ENCODE measurements at places on chromosomes 11 and 22.

DNA sequence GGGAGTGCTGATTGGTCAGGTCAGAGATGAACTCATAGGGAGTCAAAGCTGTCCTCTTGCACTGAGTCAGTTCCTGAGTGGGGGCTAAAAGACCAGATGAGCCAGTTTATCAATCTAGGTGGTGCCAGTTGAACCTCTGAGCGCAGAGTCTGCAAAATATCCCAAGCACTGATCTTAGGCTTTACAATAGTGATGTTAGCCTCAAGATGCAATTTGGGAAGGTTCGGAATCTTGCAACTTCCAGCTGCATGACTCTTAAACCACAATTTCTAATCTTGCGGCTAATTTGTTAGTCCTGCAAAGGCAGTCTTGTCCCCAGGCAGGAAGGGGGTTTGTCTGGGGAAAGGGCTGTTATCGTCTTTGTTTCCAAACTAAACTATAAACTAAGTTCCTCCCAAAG, 92.3 kb upstream of the PARVA start:
- DNase-seq, result no peak

DNA sequence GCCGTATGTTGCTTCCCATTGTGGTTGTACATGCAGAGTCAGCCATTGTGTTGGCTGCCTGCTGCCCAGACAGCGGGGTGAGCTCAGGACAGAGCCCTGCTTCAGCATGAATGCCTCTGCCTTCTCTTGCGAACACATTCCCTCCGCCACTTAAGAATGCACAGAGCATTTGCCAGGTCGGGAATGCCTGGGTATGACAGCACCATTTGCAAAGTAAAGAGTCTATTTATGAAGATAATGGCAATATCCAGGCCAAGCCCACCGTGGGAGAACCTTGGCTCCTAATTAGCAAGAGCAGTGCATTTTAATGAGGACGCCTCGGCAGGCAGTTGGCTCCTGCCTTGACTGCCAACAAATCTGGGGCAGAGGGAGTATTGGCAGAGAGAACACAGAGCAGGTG, 62.5 kb upstream of the SORL1 start:
- no peak for DNase-seq

- DNase-seq, result no peak
These were observed 1045.8 kb downstream of the TBC1D22A start for GRCh38 chr22:47808236-47808635.

- DNase-seq, result no peak
These were observed 1425.8 kb downstream of the TBC1D22A start for GRCh38 chr22:48188231-48188721.

DNA sequence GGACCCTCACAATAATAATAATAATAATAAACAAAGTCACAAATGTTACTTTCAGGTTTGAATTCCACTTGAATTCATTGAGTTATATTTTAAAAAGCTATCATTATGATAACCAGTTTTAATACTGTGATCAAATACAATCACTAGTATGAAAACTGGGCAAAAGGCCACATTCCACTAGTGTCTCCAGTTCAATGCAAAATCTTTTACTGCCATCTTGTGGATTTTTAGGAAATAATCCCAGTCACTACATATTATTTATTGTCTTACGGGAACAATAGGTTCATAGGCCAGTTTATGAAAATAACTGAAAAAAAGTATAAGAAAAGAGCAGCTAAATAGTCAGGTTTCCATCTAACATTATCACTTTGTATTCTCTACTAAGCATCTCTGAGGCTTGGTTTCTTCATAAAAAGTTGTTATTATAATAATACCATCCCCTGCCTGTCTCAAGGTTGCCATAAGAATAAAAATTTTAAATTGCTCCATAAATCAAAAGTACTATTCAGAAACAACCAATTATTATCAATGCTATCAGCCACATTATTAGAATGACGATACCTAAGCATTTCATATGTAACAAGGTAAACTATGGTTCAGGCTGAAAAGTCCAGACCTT, 533.9 kb upstream of the CCDC90B start:
- no peak for DNase-seq

DNA sequence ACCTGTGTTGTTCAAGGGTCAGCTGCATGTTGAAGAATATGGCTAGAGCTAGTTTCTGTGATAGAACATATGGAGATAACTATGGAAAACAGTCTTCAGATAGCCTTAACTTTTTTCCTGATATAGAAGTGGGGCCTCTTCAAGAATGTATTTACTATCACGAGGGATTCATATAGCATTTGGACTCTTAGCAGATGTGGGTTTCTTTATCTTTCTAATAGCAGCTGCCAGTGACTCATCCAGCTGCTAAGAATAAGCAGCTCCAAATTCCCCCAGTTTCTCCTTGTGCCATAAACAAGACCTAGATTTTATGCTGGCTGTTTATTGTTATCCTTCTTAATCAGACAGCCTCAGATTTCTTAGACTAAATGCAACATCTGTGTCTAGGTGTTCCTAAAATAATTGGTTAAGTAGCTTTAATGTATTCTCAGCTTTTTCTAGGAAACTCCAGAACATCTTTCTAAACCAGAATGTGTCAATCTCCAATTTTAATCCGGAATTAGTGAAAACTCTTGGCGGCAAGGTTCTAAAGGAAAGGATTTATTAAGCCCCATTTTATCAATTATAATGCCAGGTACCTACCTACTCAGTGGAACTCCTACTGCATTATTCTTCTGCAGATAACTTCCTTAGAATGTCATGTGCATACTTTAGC, 119.8 kb downstream of the CSTPP1 start:
- DNase-seq, result no peak

GRCh38 chr22:43109921-43110443, 568 bp upstream of the BIK start:
- no peak for DNase-seq

DNA sequence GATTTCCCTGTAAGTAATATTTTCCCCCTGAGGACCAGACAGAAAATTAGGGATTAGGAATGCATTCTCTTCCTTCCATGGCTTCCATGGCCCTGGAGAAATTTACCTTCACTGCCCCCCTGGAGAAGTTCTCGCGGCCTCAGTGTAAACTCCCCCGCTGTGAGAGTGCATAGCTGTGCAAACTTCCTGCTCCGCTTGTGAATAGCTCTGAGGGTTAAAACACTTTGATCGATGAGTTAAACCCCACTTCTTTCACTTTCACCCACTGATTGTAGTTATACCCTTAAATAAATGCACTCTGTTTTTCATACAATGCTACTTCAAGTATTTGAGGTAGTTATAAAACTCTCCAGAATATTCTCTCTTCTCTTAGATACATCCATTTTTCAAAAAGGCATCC, 190.8 kb downstream of the DSCAML1 start:
- no peak for DNase-seq

DNA sequence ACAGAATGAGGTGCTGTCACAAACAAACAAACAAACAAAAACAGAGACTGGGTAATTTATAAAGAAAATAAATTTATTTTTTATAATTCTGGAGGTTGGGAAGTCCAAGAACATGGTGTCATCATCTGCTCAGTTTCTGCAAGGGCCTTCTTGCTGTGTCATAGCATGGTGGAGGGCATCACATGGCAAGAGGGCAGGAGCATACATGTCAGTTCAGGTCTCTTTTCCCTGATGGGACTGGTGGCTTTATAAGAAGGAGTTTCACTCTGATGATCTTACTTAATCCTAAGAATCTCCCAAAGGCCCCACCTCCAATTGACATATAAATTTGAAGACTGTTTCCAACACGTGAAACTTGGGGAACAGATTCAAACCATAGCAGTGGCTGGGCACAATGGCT, 135.7 kb downstream of the NECTIN1 start:
- no peak for DNase-seq

GRCh38 chr22:36252754-36253522, at the start of gene APOL1:
TSS of gene APOL1 (plus strand) at chr22:36253133. CDS start at chr22:36254956, 1,823 bp downstream.
- DNase-seq, result no peak

DNA sequence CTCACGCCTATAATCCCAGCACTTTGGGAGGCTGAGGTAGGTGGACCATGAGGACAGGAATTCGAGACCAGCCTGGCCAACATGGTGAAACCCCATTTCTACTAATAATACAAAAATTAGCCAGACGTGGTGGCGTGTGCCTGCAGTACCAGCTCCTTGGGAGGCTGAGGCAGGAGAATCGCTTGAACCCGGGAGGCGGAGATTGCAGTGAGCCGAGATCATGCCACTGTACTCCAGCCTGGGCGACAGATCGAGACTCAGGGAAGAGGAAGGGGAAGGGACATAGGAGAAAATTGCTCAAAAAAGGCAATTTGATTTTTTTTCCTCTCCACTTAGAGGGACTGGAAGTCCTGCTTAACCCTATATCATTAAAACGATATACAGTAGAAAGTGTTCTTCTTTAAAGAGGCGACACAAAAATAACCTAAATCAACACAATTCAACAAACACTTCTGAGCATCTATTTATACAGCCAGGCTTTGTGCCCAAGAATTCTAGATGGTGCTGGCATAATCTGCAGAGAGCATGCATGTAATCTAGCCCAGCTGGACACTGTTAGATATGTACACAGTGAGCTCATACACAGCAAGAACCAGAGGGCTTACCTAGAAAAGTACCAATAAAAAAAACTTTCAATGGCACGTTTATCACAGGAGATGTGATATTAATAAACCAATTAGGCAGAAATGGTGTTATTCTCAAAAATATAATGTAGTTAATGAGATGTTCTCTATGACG, 20.9 kb upstream of the DENND5A start:
- no peak for DNase-seq

- DNase-seq, result no peak
These were observed 34.2 kb upstream of the ADSL start for GRCh38 chr22:40312050-40312449.

GRCh38 chr11:63564784-63565350, 1.7 kb upstream of the PLAAT2 start:
- DNase-seq, result no peak

DNA sequence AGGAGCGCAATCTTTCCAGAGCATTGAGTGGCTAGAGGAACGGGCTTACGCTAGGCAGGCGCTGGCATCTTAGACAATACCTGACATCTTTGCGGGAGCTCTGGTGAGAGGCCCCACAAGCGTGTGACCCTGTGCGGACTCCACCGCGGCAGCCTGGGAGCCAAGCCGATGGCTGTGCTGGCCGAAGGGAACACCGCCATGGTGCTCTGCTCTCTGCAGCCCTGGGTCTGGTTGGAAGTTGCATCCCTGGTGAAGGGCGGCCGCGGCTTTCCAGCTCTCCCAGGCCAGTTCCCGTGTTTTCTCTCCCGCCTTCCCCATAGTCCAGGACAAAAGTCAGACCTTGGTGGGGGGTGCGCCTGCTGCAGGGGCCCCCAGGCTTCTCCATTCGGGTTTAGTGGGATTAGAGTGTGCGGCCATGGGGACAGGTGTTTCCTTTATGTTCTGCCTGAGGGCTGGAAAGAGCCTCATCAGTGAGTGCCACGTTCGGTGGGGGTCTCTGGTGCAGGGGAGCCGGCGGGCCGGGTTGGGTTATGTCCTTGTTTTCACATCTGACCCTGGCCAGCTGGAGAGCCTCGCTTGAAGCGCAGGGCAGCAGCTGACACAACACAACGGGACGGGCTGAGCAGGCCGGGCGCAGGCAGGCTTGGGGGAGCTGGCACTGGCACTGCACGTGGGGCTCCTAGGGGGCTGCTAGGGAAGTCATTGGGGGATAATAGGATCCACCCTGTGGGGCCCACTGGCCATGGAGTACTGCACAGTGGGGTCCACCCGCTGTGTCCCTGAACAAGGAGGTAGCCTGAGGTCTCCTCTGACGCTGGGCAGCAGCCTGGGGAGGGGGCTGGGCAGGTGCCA, 94.8 kb downstream of the KCNQ1 start:
- no peak for DNase-seq

DNA sequence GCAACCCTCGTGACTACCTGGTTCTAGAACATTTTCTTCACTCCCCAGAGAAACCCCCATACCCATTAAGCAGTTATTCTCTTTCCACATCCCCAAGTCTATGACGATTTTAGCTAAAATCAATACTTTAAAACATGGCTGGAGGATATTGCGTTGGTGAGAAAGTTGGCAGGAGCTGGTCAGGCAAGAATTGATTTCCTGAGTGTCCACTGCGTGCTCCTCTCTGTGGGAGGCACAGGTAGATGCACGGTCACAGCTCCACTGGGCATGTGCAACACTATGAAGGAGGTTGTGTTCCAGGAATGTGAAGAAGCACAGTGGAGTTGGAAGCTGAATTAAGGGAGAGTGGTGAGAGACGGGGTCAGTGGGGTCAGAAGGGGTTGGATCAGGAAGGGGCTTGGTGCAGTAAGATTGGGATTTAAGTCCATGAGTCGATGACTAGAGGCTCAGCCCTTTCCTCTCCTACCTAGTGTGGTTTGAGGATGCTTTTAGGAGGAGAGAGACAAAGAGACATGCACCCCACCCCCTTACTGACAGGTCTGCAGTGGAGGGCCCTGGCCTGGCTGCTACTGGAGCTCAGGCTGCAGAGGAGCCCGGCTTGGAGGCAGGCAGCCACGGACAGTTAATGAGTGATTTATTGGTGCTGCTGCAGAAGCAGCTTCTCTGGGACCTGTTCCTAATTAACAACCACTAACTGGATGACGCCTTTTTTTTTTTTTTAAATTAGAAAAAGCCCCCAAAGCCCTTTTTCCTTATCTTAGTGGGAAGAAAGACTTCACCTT, 395.6 kb downstream of the TENM4 start:
- no peak for DNase-seq

- no peak for DNase-seq
These were observed 10.9 kb downstream of the MTNR1B start for GRCh38 chr11:92980312-92980711.

DNA sequence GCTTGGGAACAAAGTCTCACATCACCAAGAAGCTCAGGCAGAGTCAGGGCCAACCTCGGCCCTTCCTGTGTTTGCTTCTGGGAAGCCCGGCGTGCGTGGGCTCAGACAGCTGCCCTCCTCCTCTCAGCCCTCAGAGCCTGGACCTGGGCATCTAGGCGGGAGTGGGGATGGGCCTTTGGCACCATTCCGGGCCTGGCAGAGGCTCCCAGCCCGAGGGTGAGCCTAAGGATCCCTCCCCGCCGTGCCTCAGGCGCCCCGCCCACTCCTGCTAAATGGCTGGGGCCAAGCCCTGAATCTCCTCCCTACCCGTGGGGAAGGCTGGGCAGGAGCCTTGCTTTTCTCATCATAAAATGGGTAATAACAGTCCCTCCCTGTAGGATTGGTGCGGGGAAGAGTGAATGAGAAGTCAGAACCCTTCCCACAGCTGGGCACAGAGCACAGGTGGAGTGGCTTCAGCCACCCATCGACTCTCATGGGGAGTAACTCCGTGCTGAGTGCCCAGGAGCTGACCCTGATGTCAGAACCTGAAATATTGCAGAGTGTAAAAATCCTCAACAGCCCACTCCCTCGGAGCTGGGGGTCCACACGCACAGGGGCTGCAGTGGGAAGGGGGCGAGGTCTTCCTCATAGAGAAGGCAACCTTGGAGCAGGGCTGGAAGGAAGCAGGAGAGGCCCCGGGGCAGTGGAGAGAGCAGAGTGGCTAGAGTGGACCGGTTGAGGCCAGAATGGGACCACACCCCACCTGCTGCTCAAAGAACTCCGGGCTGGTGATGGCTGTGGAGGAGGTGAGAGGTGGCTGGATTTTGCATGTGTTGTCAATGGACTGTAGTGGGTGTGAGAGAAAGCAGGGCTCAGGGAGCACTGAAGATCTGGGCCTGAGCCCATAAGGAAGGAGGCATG, 18.8 kb upstream of the CDKN1C start:
- no peak for DNase-seq

DNA sequence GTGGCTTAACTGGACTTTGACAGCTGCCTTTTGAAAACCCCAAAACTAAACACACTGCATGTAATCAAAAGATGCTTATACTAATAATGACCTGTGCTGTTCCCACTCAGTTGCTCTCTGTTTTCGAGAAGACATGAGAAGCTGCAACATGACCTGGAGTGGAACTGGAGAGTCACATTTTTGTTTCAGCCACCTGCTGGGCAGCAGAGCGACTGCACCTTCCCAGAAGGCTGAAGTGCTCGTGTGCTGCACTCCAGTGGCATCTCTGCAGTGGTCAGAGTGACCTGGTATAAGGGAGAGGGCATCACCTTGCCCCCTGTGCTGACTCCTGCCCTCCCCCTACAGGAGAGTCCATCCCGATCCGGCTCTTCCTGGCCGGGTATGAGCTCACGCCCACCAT, 8.6 kb downstream of the THYN1 start:
- no peak for DNase-seq
